ENCODE measurements at places on chromosomes 1 and 21.

- no peak for DNase-seq
Measured at GRCh38 chr1:31717341-31717740, 13.5 kb upstream of the COL16A1 start.

DNA sequence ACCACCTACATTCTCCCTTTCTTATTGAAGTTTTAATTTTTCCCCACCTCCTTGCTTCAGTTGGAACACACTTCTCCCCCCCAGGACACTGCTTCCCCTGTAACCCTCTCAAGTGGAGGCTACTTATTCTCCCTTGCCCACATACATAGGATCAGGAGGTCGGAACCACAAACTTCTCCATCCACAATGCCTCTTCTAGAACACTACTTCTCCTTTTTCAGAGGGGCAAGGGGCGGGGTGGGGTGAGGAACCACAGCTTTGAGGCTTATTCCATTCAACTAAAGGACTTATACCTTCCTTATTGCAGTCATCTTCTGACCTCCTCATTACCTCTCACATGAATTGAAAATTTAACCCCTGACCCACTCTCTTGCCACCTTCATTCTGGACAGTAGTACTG lies 81.3 kb downstream of the NEK7 start:
- DNase-seq, result no peak

- DNase-seq, result no peak
Measured at GRCh38 chr1:79259390-79260336, 253.1 kb upstream of the ADGRL4 start.

DNA sequence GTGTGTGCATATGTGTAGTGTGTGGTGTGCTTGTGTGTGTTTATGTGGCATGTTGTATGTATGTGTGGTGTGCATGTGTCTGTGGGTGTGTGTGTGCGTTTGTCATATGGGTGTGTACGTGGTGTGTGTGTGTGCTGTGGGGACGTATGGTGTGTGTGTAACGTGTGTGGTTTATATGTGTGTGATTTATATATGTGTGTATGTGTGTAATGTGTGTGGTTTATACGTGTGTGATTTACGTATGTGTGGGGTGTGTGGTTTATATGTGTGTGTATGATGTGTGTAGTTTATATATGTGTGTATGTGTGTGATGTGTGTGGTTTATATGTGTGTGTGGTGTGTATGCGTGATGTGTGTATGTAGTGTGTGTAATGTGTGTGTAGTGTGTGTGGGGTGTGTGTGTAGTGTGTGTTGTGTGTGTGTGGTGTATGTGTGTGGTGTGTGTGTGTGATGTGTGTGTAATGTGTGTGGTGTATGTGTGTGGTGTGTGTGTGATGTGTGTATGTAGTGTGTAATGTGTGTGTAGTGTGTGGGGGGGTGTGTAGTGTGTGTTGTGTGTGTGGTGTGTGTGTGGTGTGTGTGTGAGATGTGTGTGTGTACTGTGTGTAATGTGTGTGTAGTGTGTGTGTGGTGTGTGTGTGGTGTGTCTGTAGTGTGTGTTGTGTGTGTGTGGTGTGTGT lies 32.3 kb upstream of the ADARB1 start:
- no peak for DNase-seq

DNA sequence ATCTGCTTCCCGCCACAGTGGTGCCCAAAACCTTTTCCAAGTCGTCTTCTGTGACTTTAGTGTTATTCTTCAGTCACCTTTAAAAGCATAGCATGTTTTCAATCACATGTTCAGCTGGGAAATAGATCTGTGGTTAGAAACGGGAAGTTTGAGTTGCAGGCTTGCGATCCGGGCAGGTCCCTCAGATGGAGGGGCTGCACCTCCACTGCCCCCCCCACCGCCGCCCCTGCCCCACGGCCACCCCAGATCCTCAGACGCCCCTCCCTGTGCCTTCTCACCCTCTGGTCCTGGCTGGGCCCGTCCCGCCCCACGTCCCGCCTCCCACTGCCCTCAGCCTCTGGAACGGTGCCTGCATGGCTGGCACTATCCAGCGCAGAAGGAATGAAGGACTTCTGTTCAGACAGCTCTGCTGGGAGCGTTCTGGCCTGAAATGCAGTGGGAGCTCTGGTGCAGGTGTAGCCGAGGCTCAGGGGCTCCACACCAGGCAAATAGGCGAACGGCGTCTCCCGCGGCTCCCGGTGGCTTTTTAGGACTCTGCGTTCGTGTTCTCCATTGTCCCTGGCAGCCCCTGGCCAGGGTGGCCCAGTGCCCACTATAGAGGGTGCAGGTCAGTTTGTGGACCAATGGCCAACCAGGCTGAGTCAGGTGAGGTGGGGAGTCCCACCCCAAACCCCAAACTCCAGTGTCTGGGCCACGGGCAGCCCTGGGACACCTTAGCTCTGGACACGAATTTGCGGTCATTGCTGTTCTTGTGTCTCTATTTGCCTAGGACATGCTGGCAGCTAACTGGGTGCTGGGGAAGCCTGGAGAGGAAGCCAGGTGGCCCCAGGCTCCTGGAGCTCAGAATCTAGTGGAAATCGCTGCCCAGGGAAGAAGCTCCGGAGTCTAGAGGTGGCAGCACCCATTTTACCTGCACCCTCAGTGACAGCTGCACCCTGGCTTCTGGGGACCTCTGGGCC lies 67.1 kb downstream of the FAAP20 start:
- no peak for DNase-seq

All from CD4-positive, alpha-beta T cell treated with Interleukin-6 at 100 ng/mL for 8 hours (primary cell).